ENCODE measurements at places on chromosomes 13 and 19. TPM values are rescaled to one million over a fixed set of nuclear protein-coding genes. Genes with fewer than 3 reads are reported as not detected.

The LAMP1 gene
- 146 TPM for total RNA-seq

The ZNF583 gene
- total RNA-seq: 1.3 TPM

The TPRX1 gene
- not detected for total RNA-seq

The PSG1 gene
- total RNA-seq: not detected

The ZNF491 gene
- total RNA-seq: 1.9 TPM

The CLEC17A gene
- total RNA-seq: not detected

GRCh38 chr19:16375157-16375935 is 50.7 kb downstream of the KLF2 start:
- no peak overlapping the region for H3K4me3 ChIP-seq
- H3K27me3 ChIP-seq: no peaks in the 10 kb centered on the region
- H3K36me3 ChIP-seq: peaks cover 31% of the 10 kb centered on the region
- H3K4me1 ChIP-seq: peaks cover 36% of the 10 kb centered on the region
- no peak for DNase-seq
- H3K27ac ChIP-seq: peak overlapping the region; percentile 13

- H3K36me3 ChIP-seq: no peaks in the 10 kb centered on the region
- no peaks in the 10 kb centered on the region for H3K27me3 ChIP-seq
- peaks cover 11% of the 10 kb centered on the region for H3K4me1 ChIP-seq
- DNase-seq: no peak
These were observed 1.1 kb upstream of the PPP1R12C start for GRCh38 chr19:55118401-55118991.

DNA sequence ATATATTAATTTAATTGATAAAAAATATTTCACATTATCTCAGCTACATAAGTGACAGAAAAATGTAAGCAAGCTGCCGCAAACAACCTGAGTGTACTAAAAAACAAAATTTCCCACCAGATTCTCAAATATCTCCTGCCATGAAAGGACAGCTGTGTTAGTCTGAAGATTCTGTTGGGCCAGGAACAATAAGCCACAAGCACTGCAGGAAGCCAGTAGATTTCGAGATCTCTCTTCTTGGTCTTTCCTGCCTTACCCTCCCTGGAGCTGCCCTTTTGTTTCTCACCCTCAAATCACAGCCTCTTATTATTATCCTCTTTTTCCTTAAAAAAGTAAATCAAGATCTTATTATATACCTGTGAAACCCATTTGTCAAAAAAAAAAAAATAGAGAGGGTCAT is 165.6 kb downstream of the EFNB2 start:
- no peaks in the 10 kb centered on the region for H3K36me3 ChIP-seq
- H3K27me3 ChIP-seq: no peaks in the 10 kb centered on the region
- no peak for DNase-seq
- peaks cover 9% of the 10 kb centered on the region for H3K4me1 ChIP-seq
- no peak overlapping the region for H3K4me3 ChIP-seq

DNA sequence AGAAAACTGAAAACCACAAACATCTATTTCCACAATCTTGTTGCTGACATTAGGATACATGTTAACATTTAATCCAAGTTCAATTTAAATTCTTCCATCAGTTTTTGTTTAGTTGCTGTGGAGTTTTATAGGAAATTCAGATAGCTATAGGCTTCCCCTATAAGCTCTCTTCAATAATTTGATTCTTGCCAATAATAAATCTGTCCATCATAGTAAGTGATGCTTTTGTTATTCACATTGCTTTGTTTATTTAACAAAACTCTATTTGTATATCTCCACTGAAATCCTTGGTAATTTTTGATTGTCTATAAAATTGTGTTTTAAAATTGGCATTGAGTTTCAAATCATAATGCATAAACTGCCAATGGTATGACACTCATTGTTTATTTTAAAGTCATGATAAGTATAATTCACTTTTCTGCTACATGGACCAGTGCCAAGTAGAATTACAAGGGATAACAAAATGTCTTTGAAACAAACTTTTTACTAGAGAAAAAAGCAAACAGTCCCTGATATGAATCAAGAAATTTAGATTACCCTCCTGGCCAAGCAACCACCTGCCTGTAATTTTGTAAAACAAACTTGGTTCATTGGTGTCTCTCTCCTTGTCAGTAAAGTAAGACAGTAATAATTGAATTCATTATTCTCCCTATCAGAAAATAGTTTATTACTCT is 577.3 kb upstream of the GPC6 start:
- H3K4me1 ChIP-seq: no peaks in the 10 kb centered on the region
- no peaks in the 10 kb centered on the region for H3K27me3 ChIP-seq
- H3K4me3 ChIP-seq: no peak overlapping the region
- H3K36me3 ChIP-seq: no peaks in the 10 kb centered on the region

GRCh38 chr13:53136554-53137215 is 108.1 kb downstream of the OLFM4 start:
- no peaks in the 10 kb centered on the region for H3K36me3 ChIP-seq
- H3K27ac ChIP-seq: no peak overlapping the region
- no peak for DNase-seq
- H3K4me1 ChIP-seq: no peaks in the 10 kb centered on the region

DNA sequence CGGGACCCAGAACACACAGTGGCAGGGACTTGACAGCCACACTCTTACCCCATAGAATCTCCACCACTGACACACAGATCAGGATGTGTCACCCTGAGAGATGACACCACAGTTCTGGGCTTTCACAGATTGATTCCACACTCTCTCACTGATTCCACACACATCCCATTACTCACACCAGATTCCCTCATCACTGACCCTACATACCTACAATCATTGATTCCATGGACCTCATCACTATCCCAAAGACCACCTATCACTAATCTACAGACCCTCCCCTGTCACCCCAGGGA is 57.6 kb upstream of the ZNF527 start:
- H3K27me3 ChIP-seq: no peaks in the 10 kb centered on the region
- no peaks in the 10 kb centered on the region for H3K36me3 ChIP-seq
- DNase-seq: no peak

DNA sequence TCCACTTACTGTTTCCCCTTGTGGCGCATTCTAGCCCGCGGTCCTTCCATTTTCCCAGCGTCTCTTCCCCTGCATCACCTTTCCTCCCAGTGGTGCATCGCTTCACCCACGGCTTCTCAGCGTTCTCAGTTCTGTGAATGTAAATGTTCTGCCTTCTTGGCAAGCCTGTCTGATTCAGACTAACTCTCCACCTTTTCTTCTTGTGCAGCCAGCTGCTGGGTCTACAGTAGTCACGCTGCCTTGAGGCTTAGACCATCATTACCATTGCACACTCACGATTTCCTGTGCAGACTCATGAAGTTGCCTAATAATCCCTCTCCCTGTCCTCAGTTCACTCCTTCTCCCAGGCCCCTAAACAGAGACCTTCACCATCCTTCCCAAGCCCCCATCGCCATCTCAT is 75.0 kb downstream of the DHRS12 start:
- no peaks in the 10 kb centered on the region for H3K27me3 ChIP-seq
- no peak overlapping the region for H3K27ac ChIP-seq

DNA sequence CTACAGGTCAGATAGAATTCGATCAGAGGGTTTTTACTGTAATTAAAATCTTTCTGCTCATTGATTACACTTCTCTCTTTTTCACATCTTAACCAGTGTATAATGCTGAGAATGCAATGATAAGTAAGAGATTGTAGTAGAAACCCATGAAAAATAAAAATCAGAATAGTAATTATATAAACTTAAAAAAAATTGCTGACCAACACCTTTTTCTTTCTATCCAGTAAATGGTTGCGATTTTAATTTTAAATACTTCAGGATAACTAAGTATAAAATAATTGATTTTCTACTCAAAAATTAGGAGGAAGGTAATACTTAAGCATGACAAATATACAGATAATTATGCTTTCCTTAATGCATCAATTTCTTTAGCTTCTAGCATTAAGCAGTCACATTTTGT is 910.6 kb upstream of the GPC6 start:
- H3K27me3 ChIP-seq: no peaks in the 10 kb centered on the region
- no peaks in the 10 kb centered on the region for H3K4me1 ChIP-seq
- no peak overlapping the region for H3K4me3 ChIP-seq
- DNase-seq: no peak
